CD8-positive, alpha-beta memory T cell (primary cell): ENCODE measurements at places on chromosomes 6 and 20. TPM values are rescaled to one million over a fixed set of nuclear protein-coding genes. Genes with fewer than 3 reads are reported as not detected.

- DNase-seq: no peak
- H3K4me1 ChIP-seq: peaks cover 16% of the 10 kb centered on the region
- no peaks in the 10 kb centered on the region for H3K27me3 ChIP-seq
- no peaks in the 10 kb centered on the region for H3K36me3 ChIP-seq
- no peak overlapping the region for H3K27ac ChIP-seq
- H3K4me3 ChIP-seq: no peak overlapping the region
These were observed 11.5 kb downstream of the PYGB start for GRCh38 chr20:25259358-25259757.

- DNase-seq: no peak
- no peaks in the 10 kb centered on the region for H3K4me1 ChIP-seq
- H3K27ac ChIP-seq: no peak overlapping the region
- H3K27me3 ChIP-seq: peaks cover 9% of the 10 kb centered on the region
- H3K4me3 ChIP-seq: no peak overlapping the region
- H3K36me3 ChIP-seq: no peaks in the 10 kb centered on the region
These were observed 133.4 kb upstream of the KCNG1 start for GRCh38 chr20:51156041-51156982.

GRCh38 chr6:3919130-3919628, 70.0 kb downstream of the FAM50B start:
- no peaks in the 10 kb centered on the region for H3K36me3 ChIP-seq
- H3K27ac ChIP-seq: no peak overlapping the region
- H3K4me1 ChIP-seq: peaks cover 20% of the 10 kb centered on the region
- no peaks in the 10 kb centered on the region for H3K27me3 ChIP-seq
- no peak overlapping the region for H3K4me3 ChIP-seq

DNA sequence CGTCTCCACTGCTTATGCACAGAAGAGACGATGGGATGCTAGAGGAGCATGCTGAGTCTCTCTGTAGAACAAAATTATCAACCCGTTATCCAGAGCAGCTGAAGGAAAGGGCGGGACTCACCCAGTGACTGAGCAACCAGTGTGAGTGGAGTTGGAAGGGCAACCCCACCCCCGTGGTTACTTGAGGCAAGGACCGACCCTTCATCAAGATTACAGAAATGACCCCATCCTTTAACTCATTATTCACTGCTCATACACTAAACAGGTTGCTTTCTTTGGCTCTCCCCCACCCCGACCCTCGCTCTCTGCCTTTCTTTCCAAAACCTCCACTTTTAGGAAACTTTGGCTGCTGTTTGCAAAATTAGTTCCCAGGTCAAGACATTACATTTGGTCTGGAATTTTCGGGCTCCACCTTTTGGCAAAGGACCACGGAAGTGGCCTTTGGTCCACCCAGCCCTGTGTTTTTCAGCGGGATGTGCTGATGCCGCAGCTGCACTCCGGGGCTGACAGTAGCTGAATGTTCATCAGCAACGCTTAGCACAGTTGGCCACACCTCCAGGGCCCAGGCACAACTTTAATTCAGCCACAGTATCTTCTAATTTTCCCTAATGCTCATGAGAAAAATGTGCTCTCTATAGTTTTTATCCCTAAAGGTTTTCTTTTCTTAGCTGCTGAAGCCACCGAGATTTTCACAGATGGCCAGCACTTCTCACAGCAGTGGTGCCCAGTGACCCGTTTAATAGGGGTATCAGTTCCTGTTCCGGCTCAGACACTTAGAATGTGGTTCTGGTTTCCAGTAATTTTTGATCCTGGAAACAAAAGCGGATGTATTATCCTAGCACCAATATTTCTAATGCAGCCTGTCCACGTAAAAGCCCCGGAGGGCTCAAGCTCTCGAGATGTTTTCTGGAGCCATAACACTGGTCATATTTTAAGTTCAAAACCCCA, 103.6 kb upstream of the NXT1 start:
- H3K27ac ChIP-seq: no peak overlapping the region
- no peak for DNase-seq

GRCh38 chr6:14089224-14089623, 28.3 kb upstream of the CD83 start:
- no peaks in the 10 kb centered on the region for H3K36me3 ChIP-seq
- no peaks in the 10 kb centered on the region for H3K27me3 ChIP-seq
- no peak overlapping the region for H3K27ac ChIP-seq
- no peak overlapping the region for H3K4me3 ChIP-seq

DNA sequence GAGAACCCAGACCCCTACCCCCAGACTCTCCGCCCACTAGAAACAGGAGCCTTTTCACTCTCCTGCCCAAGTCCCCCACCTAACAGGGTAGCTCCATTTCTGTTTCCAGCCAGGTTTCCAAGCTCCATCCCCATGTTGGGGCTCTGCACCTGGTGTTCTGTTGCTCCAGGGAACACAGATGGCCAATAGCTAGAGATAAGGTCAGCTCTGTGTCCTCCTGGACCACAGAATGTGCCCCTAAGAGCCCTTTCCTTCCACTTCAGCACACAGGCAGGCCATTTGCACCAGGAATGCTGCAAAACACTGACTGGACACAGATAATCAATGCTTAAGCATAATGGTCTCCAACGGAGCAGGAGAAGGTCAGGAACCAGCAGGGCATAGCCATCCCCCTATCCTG, 159.4 kb downstream of the QRSL1 start:
- no peaks in the 10 kb centered on the region for H3K36me3 ChIP-seq
- DNase-seq: no peak
- no peak overlapping the region for H3K27ac ChIP-seq
- no peaks in the 10 kb centered on the region for H3K27me3 ChIP-seq
- no peak overlapping the region for H3K4me3 ChIP-seq

DNA sequence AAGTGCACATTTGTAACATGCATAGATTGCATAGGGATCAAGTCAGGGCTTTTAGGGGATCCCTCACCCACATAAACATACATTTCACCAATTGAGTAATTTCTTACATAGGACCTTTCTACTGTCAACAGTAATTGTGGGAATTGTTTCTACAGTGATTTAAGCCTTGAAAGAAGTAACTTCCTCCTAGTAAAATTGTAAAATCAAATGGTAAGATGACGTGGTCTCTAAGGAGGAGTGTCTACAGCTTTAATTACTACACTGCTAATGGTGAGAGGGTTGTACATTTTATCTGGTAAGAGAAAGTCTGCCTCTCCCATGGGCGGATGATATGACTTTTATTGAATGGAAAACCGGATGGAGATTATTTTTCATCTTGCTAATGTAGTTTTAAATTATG, 98.0 kb downstream of the RPP40 start:
- peaks cover 3% of the 10 kb centered on the region for H3K36me3 ChIP-seq
- no peak for DNase-seq
- H3K4me1 ChIP-seq: peaks cover 20% of the 10 kb centered on the region
- no peaks in the 10 kb centered on the region for H3K27me3 ChIP-seq
- no peak overlapping the region for H3K27ac ChIP-seq
- no peak overlapping the region for H3K4me3 ChIP-seq

Gene HFE
- polyA plus RNA-seq: 4.8 TPM

Gene EYA2
- polyA plus RNA-seq: not detected

- H3K36me3 ChIP-seq: no peaks in the 10 kb centered on the region
- no peaks in the 10 kb centered on the region for H3K4me1 ChIP-seq
- H3K4me3 ChIP-seq: no peak overlapping the region
- H3K27ac ChIP-seq: no peak overlapping the region
- no peak for DNase-seq
- H3K27me3 ChIP-seq: no peaks in the 10 kb centered on the region
These were observed 27.9 kb downstream of the CENPW start for GRCh38 chr6:126367849-126368248.

DNA sequence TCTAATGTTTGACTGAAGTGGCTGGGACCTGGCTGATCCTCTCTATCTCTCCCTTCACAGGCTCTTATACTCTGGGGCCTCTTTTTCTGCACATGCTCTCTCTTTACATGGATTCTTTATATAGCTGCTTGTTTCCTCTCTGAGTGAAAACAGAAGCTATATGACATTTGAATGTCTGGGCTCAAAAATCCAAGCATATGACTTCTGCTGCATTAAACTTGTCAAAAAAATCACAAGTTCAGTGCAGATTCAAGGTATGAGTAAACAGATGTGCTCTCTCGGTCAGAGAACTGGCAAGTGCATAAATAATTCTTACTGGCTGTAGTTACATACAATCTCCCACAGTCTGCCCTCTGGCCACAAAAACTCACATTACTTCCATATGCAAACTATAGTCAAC, 96.6 kb downstream of the LCA5 start:
- H3K27me3 ChIP-seq: no peaks in the 10 kb centered on the region
- no peak overlapping the region for H3K27ac ChIP-seq
- no peak overlapping the region for H3K4me3 ChIP-seq
- H3K4me1 ChIP-seq: no peaks in the 10 kb centered on the region
- H3K36me3 ChIP-seq: no peaks in the 10 kb centered on the region

Gene KIZ
- polyA plus RNA-seq: 20.5 TPM

GRCh38 chr6:49541210-49541724, 9.2 kb upstream of the C6orf141 start:
- no peaks in the 10 kb centered on the region for H3K27me3 ChIP-seq
- no peaks in the 10 kb centered on the region for H3K36me3 ChIP-seq
- H3K27ac ChIP-seq: no peak overlapping the region
- no peak overlapping the region for H3K4me3 ChIP-seq
- DNase-seq: no peak

DNA sequence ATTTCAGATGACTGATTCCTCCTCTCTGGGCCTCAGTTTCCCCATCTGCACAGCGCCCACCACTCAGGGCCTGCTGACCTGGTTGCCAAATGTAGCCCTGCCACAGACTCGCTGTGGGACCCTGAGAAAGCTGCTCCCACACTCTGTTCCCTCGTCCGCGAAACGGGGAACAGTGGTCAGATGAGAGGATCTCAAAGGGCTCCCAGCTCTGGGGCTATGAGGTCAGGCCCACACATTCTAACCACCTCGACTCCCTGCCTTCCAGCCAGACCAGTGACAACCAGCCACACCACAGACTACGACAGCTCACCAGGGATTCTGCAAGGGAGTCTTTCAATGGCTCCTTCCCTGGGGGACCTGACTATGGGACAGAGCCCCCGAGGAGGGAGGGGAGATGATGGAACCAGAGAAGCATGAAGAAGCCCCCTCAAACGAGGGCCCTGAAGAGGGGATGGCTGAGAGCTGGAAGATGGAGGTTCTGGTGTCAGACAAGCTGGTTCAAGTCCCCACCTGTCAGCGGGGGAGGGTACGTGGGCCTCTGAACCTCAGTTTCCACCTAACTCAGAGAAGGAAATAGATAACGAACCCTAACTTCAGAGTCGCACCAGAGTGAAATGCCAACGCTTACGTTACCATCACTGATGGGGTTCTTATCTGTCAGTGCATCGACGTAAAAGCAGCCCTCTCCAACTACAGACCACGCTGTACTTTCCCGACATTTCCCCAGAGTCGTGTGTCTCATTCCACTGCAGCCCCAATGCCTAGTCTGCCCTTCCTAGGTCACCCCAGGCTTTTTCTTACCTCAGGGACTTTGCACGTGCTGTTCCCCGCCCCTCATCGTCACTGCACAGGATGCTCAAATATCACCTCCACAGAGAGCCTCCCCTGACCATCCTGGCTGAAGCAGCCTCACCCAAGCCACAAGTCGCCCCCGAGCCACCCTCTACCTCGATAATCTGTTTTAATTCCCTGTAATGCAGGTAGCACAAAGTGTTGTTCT, 60.5 kb downstream of the PREX1 start:
- H3K4me3 ChIP-seq: no peak overlapping the region
- H3K27ac ChIP-seq: peak overlapping the region; percentile 59
- DNase-seq: peak; percentile 19
- no peaks in the 10 kb centered on the region for H3K36me3 ChIP-seq
- H3K27me3 ChIP-seq: no peaks in the 10 kb centered on the region
- peaks cover 94% of the 10 kb centered on the region for H3K4me1 ChIP-seq

GRCh38 chr6:110650755-110651154, 164.5 kb downstream of the CDK19 start:
- no peaks in the 10 kb centered on the region for H3K36me3 ChIP-seq
- no peak for DNase-seq
- H3K4me3 ChIP-seq: no peak overlapping the region
- H3K27me3 ChIP-seq: no peaks in the 10 kb centered on the region
- no peaks in the 10 kb centered on the region for H3K4me1 ChIP-seq

Gene CAP2
- polyA plus RNA-seq: 1.0 TPM

- no peaks in the 10 kb centered on the region for H3K27me3 ChIP-seq
- H3K36me3 ChIP-seq: no peaks in the 10 kb centered on the region
- H3K27ac ChIP-seq: no peak overlapping the region
- DNase-seq: no peak
These were observed 348.4 kb downstream of the TPBG start for GRCh38 chr6:82711971-82712370.

DNA sequence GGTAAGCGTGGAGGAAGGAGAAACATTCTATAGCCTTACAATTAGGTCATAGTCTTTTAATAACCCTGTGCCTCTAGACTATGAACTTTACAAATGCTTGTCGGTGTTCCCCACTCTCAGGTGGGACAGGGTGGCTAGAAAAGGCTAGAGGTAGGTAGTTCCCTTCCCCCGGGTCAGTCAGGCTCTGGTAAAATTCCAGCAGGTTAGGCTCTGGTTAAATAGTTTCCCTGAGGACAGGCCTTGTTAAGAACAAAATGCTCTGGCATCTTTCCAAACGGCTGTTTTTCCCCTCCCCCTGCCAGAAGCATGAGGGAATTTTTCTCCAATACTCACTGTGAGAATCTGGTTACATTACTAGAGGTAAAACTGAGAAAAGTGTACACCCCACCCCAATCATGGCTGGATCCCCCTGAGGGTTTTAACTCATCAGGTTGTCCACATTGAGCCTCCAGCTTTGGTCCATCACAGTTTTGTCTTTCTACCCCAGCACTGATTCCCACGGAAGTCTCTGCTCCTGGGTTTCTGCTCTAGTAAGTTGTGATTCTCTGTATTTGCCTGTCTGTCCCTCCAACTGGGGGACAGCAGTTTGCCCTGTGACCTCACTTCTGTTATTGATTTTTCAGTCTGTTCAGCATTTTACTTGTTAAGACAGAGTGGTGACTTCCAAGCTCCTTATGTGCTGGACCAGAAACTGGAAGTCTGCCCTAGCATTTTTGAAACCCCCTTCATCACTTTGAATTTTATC, 84.7 kb upstream of the ADGRF1 start:
- no peak overlapping the region for H3K4me3 ChIP-seq
- H3K36me3 ChIP-seq: no peaks in the 10 kb centered on the region
- H3K27ac ChIP-seq: no peak overlapping the region
- H3K27me3 ChIP-seq: no peaks in the 10 kb centered on the region
- H3K4me1 ChIP-seq: no peaks in the 10 kb centered on the region

DNA sequence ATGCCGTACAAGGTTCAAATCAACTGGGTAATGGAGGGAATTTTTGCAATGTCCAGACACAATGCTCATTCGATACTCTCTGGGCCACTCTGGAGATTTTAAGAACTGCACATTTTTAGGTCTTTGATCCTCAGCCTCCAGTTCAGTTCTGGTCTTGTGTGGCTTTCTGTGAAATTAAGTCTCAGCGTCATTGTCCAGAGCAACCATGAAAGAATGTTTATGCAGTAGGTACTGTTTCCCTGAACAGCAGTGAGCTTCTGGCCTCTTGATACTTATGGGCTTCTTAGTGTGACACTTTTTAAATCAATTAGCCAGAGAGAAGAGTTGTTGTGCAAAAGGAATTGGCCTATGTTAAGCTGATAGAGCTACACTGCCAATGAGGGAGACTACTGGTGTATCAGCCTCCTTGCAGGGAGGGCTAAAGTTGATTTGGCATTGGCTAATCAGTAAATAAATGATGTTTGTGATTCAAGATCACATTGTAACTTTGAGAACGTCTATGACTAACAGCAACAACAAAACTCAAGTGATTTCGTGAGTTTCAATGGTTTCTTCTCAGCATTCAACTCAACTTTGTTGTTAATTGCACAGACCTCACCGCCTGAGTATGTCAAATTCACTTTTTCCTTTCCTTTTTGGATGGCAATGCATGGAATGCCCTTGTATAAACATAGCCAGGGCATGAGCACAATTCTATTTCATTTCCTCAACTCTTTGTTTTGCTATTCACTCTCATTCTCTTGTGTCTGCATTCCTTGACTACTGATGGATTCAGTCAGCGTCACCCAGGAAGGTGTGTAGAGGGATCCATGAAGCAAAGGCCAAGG, 85.1 kb downstream of the GJA1 start:
- H3K27me3 ChIP-seq: no peaks in the 10 kb centered on the region
- H3K27ac ChIP-seq: no peak overlapping the region
- no peak overlapping the region for H3K4me3 ChIP-seq
- no peaks in the 10 kb centered on the region for H3K36me3 ChIP-seq
